ENCODE measurements at places on chromosomes 1 and 21.

DNA sequence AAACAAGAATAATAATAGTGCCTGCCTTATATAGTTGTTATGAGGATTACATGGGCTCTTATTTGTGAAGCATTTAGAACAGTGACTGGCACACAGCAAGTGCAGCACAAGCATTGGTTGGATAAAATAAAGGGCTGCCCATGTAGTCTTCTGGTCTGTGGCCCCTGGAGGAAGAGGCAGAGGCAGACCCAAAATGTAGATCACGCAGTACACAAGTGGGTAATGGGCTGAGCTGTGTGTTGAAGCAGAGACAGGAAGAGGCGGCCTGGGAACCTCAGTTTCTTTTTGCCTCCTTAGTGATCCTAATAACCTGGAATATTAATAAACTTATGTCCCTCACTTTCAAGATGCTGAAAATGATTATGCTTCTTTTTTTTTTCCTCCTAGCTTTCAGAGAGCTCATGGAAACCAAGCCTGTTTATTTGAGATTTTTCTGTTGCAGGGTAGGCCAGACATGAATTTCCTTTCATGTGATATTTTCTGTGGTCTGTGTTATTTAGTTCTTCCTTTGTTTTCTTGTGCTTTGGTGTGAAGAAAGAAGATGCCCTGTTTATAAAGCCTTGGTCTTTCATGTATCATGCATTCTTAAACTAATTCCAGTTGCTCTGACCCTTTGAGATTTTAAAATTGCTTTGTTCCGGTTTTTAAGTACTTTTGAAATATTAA is 42.5 kb downstream of the LRRC8D start:
- DNase-seq: no peak

DNA sequence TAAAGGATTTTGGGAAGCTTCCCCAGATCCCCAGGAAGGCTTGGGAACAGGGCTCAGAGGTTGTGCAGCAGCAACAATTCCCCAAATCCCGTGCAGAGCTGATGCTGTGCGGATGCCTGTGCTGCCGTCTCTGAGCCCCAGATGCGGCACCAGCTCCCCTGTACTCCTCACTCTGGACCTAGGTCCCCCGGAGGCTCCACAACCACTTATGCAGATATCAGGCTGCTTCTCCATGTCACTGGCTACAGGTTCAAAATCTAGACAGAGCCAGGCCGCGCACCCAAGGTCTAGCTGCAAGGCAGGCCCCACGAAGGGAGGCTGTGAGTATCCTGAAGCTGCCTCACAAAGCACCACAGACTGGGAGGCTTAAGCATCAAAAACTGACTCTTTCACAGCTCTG is 81.6 kb downstream of the PDE9A start:
- no peak for DNase-seq

DNA sequence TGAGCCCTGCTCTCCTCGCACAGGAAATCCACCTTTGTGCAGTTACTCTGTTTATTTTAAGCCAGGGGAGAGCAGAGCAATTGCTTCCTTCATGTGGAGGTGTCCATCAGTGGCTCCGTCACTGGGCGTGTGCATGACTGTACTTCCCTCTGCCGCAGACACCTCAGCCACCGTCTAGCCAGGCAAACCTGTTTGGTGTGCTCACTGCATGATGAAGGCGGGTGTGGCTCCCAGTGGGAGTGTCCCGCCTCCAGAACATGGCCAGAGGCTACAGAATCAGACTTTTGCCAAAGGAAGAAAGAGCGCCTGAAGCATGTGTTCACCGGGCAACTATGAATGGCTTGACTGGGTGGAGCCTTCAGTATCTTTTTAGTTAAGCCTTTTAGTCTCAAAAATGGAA is 26.1 kb upstream of the LAMC2 start:
- DNase-seq: no peak

- no peak for DNase-seq
Measured at GRCh38 chr1:198649968-198650338, 11.1 kb downstream of the PTPRC start.

DNA sequence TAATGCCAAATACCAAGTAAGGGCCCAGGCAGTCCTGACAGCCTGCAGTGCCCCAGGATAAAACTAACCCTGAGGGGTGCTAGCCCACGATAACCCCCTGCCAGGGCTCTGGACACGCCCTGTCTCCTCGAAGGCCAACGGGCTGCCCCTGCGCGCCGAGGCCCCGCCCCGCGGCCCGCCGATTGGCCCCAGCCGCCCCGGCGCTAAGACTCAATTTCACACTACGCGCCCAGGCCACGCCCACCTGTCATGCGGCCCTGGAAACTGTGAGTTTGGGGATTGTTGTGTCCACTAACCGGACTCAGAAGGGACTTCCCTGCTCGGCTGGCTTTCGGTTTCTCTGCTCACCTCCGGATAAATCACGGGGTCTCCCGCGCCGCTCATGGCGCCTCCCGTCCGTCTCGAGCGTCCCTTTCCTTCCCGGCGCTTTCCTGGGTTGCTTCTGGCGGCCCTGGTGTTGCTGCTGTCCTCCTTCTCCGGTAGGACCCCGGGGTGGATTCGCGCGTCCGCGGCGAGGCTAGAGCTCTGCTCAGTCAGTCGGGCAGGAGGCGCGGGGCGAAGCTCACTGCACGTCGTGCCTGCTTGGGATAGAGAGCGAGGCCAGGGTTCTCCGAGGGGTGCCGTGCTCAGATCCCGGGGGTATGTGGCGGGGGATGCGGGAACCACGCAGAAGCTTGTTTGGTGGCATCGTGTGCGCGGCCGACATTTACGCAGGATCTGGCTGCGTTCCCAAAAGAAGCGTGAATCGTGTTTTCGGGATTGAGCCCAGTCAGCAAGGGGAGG is at the start of gene CR1L:
TSS of gene CR1L (plus strand) at position 282 of the 783 bp plus-strand sequence. CDS start at position 383, 101 bp downstream.
- peak; percentile 35 for DNase-seq

GRCh38 chr1:93591676-93592550 is 89.7 kb downstream of the BCAR3 start:
- no peak for DNase-seq

GRCh38 chr1:8706995-8707396 is 110.4 kb downstream of the RERE start:
- DNase-seq: no peak

GRCh38 chr1:147238925-147239820 is 3.3 kb upstream of the CHD1L start:
- DNase-seq: no peak

DNA sequence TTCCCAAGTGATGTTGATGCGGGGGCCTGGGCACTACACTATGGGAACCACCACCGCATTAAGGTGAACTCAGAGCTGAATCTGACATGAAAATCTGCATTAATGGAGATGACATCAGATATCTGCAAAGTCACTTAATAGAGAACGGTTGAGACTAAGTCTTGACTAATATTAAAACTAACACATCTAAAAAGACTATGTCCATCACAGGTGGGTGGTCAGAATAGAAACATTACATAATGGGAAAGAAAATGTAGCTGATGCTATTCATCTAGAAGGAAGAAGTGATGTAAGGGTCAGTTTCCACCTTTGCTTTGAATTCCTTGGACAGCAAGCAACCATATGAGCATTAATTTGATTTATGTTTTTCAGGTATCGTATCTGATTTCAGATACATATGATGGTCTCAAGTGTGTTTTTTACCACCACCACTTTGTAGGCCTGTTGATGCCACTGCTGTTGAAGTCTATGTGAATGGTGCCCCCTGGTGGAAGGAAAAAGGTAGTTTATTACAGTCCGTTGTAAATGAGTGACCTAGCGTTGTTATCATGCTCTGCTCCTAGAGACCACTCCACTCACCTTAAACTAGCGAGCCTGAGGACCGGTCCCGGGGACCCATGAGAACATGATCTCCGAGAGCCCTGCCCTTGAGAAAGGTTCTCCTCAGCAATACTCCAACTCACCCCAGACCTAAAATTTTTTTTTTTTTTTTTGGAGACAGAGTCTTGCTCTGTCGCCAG is 73.5 kb downstream of the BACH1 start:
- no peak for DNase-seq

GRCh38 chr1:22236900-22237299 is 94.0 kb upstream of the WNT4 start:
- DNase-seq: no peak

GRCh38 chr21:32940079-32941014 is 85.4 kb upstream of the OLIG2 start:
- no peak for DNase-seq

DNA sequence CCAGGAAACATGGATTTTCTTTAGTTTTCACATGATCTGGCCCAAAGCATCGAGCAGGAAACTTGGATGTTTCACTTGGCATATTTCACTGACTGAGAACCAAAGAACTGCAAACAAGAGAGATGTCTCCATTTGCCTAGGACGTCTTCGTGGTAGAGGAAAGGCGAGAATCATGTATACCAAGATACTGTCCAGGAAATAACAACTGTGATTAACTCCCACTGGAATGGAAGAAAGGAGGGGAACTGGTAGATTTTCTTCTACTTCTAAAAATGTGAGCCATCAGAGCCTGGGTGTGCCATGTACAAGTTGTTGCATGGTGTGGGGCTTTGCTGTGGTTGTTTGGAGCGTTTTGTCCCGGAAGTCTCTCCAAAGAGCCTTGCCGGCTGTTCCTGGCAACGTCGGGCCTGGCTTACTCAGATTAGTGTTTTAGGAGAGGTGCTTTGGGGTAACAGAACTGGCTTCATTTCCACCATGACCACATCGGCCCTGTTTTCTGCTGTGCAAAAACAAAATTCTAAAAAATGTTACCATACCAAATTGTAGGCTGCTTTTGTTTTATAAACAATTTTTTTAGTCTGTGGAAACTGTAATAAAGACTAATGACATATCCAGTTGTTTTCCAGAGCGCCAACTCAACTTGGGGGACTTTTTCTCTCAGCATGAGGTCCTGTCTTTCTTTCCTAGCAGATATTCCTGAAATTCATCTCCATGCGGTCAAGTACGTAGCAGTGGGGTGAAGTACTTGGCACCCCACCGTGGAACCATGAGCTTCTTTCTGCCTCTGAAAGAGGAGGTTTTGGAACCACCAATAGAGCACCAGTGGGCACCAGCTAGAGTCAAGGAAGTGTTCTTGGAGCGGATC is 118.3 kb downstream of the TM2D1 start:
- no peak for DNase-seq

DNA sequence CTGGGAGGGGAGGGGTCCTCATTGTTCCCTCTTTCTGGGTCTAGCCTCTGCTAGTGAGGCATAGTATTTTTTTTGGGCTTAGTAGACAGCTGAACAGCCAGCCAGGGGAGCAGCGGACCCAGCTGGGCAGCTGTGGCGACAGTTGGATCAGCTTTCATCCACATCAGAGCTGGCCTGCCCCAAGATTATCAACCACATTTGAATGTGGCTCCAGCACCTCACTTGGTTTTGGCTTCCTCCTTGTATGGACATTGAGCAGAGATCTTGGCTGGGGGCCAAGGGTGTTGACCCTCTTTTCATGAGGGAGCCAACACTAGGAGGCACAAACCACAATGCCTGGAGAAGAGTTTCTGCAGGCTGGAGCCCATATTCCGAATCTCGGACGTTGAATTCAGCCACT is 25.0 kb downstream of the WNT4 start:
- no peak for DNase-seq

- no peak for DNase-seq
Measured at GRCh38 chr1:178021950-178022349, 52.1 kb upstream of the SEC16B start.

- no peak for DNase-seq
Measured at GRCh38 chr1:9594471-9595155, 5.9 kb downstream of the TMEM201 start.

DNA sequence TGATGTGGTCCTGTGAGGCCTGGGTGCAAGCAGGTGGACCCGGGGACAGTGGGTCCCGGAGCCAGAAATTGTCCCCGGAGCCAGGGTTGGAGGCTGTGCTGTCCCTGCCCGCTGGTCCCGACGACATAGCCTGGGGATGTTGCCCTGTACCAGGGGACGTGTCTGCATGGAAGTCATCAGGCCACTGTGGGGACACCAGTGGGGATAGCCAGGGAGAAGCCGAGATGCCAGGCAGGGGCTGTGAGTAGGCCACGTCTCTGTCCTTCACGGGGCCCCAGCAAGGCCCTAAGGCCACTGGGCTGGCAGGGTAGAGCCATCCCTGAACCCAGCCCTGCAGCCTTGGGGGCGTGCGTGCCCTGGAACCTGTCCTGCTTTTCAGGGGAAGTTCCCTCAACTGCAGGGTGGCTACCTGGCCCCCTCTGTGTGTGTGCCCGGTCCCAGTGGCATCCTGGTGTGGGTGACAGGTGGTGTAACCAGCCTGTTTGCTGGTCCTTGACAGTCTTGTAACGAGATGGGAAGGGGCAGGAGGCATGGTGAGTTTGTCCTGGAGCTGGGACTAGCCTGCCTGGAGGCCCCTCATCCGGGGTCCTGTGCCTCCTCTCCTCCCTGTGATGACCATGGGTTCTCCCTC is 73.2 kb downstream of the OBSCN start:
- no peak for DNase-seq

All from stimulated activated CD8-positive, alpha-beta memory T cell treated with anti-CD3 and anti-CD28 coated beads, Interleukin-15, amount 100 ng/mL, for 4 hours (primary cell).